ENCODE measurements at places on chromosomes 16 and 17.

DNA sequence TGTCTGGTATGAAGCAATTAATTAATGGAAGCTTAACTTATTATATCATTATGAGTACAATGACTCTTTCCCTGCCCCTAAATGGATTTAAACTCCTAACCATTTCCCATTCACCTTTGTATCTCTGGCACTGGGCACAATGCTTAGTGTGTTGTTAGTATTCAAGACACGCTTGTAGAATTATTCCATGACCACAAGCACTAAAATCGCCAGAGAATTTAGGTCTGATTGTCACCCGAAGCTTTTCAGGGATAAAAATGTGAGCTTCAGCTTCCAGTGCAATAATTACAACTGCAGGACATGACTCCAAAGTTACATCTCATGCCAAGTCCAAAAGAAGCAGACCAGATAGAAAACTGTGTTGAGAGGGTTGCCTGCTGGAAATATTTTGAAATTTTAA, 101.6 kb downstream of the CDH8 start:
- DNase-seq: no peak

GRCh38 chr16:66717112-66717675, 20.7 kb upstream of the CMTM4 start:
- peak; percentile 45 for DNase-seq

- DNase-seq: no peak
Measured at GRCh38 chr17:81523402-81524038, 4.7 kb upstream of the FSCN2 start.

GRCh38 chr17:40224718-40225550, 5.8 kb downstream of the WIPF2 start:
- DNase-seq: no peak

DNA sequence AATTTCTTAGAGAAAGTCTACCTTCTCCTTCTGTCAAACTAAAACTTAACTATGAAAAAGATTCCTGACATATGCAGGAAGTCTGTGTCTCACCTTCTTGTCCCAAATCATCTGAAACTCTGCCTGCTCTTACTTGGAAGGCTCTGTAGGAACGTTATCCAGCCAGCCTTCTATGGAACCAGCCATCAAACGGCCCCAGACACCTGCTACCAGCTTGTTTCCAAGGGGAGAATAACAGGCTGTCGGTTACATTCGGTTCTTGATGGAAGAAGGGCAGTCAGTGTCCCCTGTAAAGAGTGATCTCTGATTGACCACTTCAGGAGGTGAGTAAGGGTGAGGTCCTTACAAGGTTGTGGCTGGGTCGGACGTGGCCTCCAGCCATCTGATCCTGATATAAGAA, 1.7 kb downstream of the ADAMTS18 start:
- no peak for DNase-seq

DNA sequence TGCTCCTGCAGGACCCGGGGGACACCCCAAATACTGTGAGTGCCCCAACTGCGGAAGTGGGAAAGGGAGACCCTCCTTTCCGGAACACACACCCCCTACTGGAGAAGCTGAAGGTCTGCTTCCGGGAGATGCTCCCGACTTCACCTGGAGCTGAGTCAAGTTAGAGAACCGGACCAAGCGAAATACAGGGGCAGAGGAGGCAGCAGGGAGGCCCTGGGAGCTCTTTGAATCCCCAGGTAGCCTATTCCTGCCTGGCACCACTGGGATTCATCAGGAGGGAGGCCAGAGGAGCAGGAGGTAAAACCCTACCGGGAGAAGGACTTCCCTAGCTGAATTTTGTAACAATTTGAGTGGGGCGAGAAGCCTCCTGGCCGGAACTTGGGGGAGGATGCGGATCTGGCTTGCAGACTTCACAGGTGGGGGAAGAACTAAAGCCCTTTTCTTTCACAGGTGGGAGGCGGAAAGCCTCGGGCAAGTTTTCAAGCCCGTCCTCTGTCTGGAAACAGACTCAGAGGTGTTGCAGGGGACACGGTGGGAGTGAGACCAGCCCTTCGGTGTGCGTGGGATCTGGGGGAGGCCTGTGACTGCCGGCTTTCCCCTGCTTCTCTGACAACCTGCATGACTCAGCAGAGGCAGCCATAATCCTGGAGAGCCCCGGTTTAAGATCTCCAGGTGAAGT, 22.4 kb upstream of the TEKT1 start:
- DNase-seq: no peak

Data from fibroblast of skin of left biceps (primary cell).